ENCODE measurements at places on chromosomes 5 and 9.

GRCh38 chr5:38940230-38940858 is 94.5 kb downstream of the OSMR start:
- DNase-seq: no peak

- DNase-seq: no peak
Measured at GRCh38 chr9:111715471-111715870, 54.1 kb downstream of the GNG10 start.

- no peak for DNase-seq
Measured at GRCh38 chr9:112872019-112872418, 18.7 kb downstream of the SLC46A2 start.

DNA sequence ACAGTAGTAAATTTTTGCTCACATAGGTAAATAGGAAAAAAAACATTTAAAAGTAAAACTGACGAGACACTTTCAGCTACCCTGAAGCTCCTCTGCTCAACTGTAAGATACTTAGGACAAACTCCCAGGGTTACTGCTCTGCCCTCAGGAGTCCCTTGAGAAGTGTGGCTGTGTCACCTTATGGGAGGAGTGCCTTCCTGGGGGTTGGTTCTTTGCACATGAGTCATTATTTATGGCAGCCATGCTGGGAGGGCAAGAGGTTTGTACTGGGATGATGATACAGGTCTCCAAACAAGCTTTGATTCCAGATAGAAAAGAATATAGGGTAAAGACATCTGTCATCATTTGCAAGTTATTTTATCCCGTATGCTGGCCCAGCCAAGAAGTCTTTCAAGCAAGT is 45.9 kb downstream of the TTC1 start:
- DNase-seq: no peak

- DNase-seq: no peak
Measured at GRCh38 chr5:16628376-16628775, 11.6 kb upstream of the RETREG1 start.

DNA sequence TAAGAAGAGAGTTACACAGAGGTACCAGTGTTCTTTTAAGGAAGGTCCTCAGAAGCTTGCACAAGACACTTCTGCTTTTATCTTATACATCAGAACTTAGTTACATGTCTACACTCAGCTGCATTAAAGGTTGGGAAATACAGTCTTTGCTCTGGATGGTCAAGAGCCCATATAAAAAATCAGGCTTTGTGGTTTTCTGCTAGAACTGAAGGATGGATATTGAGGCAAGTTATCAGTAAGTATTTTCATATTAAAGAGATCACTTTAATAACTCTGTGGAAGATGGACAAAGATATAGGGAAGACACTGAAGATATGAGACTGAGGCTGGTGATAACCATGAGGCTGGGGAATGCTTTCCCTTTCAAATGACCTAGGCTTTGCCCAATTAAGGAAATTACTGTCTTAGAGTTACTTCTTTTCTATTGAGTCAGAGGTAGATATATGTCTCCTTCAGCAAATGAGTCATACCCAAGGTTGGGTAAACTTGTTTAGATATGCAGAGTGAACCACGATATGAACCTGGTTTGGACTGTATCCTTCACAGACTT is 87.0 kb upstream of the TNC start:
- DNase-seq: no peak

- no peak for DNase-seq
Measured at GRCh38 chr9:135880438-135880837, 26.9 kb downstream of the CAMSAP1 start.

DNA sequence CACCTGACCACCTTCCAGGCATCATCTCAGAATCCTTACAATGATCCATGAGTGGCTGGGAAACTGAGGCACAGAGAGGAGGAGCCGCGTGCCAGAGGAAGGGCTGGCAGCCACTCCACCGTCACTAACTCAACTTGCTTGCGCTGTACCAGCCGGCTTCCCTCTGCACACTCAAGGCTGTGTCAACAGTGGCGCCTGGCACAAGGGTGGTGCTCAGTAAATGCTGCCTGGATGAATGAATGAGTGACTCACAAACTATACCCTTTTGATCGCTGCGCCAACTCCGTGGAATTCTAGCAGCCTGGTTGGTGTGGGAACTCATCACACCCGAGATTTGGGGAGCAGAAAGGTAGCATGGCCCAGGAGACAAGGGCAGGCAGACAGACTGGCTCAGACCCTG is 21.9 kb downstream of the PRRX2 start:
- DNase-seq: no peak

DNA sequence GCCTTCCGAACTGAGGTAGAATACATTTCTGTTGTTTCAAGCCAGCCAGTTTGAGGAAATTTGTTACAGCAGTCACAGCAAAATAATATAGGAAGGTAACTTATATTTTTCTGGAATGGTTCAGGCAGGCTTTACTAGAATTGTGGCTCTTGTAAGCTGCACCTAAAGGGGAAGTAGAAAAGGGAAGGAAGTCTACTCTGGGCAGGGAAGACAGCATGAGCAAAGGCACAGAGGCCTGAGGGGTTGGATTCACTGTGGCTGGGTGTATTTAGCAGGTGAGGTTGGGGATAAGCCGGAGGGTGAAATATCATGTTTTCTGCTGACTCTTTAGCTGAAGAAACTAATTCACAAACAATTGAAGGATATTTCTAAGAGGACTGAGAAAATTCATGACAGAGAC is 183.5 kb downstream of the GAS1 start:
- no peak for DNase-seq

DNA sequence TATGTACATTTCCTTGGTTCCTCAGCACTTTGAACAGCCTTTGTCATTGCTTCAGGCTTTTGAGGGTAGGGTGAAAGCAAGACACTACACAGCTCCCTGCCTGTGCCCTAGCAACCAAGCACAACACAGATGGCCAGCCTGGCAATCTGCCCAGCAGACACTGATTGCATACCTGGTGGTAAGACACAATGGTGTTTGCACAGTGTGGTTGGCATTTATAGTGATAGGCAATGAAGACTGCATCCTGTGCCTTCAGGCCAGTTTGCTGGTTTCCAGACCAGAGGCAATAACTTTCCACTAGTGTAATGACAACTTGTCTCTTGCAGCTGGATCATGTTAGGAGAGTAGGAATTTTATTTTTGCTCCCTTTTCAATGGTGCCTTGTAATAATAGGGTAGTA is 144.5 kb upstream of the TNC start:
- no peak for DNase-seq

GRCh38 chr5:126274076-126274762 is 149.0 kb upstream of the GRAMD2B start:
- DNase-seq: no peak

GRCh38 chr9:96599298-96599697 is 20.3 kb downstream of the CDC14B start:
- no peak for DNase-seq

DNA sequence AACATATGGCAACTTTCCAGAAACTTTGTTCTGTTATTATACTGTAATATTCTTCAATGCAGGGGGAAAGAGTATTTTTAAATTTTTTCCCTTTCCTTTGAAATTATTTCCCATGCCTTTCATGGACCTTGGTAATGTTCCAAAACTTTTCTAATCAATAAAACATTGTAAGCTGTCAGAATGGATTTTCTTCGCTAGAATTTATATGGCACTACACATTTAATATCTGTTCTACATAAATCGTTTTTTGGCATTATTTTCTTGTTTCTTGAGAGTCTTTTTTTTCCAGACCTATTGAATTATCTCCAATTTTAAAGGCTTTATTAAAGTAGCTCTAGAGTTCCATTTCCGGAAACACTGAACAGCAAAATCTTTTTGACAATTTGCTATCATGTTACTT is 249.0 kb downstream of the TMEM167A start:
- DNase-seq: no peak

GRCh38 chr5:77356740-77357139 is 135.4 kb downstream of the WDR41 start:
- DNase-seq: no peak
